ENCODE measurements at places on chromosomes 12 and 14.
A peak's percentile ranks its signal among the peaks of the same experiment; 100 is the strongest.

DNA sequence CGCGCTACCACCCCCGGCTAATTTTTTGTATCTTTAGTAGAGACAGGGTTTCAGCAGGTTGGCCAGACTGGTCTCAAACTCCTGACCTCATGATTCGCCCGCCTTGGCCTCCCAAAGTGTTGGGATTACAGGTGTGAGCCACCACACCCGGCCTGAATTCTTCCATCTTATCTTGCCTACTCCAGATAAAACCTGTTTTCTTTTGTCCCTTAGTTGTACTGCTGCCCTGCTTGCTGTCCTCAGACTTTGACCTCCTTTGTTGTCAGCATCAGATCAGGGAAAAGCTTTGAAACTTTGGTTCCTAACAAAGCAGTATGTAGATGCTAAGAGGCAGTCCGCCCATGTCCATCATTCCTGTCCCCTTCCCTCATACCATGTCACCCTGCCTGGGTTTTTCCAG is 15.9 kb downstream of the COPZ1 start:
- DNase-seq, result no peak

- peak; percentile 3 for DNase-seq
These were observed 18.9 kb upstream of the SYNDIG1L start for GRCh38 chr14:74444866-74445265.

GRCh38 chr12:24738441-24738840 is 210.5 kb downstream of the BCAT1 start:
- DNase-seq, result peak; percentile 63

DNA sequence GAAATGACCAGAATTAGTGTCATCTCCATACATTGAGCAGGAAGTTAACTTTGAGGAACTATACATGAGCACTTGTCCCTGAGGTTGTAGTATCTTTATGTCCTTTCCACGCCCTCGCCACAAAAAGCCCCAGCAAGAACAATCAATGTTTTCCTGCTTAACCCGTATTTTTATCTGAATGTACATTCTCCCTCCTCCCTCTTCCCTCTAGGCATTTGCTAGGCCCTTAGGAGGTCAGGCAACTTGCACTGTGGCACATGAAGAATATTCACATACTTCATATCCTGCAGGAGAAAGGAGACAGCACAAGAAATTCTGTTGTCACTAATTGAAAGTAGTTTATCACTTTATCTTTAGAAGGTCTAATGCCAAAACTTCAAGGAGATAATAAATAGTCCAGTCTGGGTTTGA is 18.1 kb upstream of the DUSP6 start:
- DNase-seq, result no peak

GRCh38 chr12:88400302-88400701 is 180.0 kb downstream of the KITLG start:
- no peak for DNase-seq

GRCh38 chr14:93171376-93171775 is 13.3 kb downstream of the MOAP1 start:
- peak; percentile 54 for DNase-seq
